ENCODE measurements at places on chromosomes 12 and 14. TPM values are rescaled to one million over a fixed set of nuclear protein-coding genes. Genes with fewer than 3 reads are reported as not detected.

Gene DACT1
- 46.0 TPM for total RNA-seq

Gene P2RX2
- not detected for total RNA-seq

Gene SYNDIG1L
- not detected for total RNA-seq

Gene ZNF26
- total RNA-seq: 73.4 TPM

Gene AMN1
- 0.75 TPM for total RNA-seq

Gene AQP6
- total RNA-seq: not detected

Gene RDH5
- 3.6 TPM for total RNA-seq

Gene NINJ2
- total RNA-seq: 24.1 TPM

Gene CLEC12A
- total RNA-seq: not detected

Gene DCN
- 443 TPM for total RNA-seq

Gene PLEKHD1
- not detected for total RNA-seq

Gene SMOC1
- 16.6 TPM for total RNA-seq

Gene ASIC1
- not detected for total RNA-seq

Gene WNT1
- not detected for total RNA-seq

Gene SOAT2
- not detected for total RNA-seq

Gene CLEC1B
- total RNA-seq: not detected

Gene TMEM253
- total RNA-seq: not detected

Gene COCH
- 0.11 TPM for total RNA-seq

Gene RNFT2
- 0.21 TPM for total RNA-seq

Gene MMP17
- 16.8 TPM for total RNA-seq

Gene KRT74
- total RNA-seq: not detected

Gene FOXJ2
- 17.1 TPM for total RNA-seq

Gene GPR65
- 0.32 TPM for total RNA-seq

Gene OR4E1
- total RNA-seq: not detected

Gene SYCP3
- not detected for total RNA-seq

Gene LRRIQ1
- not detected for total RNA-seq

Gene EEA1
- 10.9 TPM for total RNA-seq

Gene CPM
- 48.1 TPM for total RNA-seq

Gene CD163
- total RNA-seq: 120 TPM

Gene SIX6
- not detected for total RNA-seq

Gene TBX3
- 20.0 TPM for total RNA-seq

Gene ACSS3
- 11.6 TPM for total RNA-seq

Gene GRIP1
- total RNA-seq: not detected

Gene FAM181A
- not detected for total RNA-seq

Gene MYF5
- total RNA-seq: not detected

Gene LBHD2
- total RNA-seq: not detected
